ENCODE measurements at places on chromosomes 5 and 9.

DNA sequence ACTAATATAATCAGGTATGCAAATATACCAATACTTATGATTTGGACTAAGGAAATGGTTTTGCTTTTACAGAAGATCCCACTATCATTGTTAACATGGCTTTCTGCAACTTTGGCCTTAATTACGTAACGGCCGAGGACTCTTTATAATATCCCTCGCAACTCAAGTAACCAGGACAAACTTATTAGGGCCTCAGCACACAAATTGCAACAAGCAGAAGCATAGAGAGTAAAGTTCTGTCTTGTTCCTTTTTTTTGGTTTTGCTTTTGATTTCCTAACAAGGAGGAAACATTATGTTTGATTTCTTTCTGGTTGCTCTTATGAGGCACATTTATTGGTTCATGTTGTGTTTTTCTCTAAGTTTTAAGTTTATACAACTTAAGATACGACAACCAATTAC, 60.4 kb downstream of the RORB start:
- DNase-seq = no peak

DNA sequence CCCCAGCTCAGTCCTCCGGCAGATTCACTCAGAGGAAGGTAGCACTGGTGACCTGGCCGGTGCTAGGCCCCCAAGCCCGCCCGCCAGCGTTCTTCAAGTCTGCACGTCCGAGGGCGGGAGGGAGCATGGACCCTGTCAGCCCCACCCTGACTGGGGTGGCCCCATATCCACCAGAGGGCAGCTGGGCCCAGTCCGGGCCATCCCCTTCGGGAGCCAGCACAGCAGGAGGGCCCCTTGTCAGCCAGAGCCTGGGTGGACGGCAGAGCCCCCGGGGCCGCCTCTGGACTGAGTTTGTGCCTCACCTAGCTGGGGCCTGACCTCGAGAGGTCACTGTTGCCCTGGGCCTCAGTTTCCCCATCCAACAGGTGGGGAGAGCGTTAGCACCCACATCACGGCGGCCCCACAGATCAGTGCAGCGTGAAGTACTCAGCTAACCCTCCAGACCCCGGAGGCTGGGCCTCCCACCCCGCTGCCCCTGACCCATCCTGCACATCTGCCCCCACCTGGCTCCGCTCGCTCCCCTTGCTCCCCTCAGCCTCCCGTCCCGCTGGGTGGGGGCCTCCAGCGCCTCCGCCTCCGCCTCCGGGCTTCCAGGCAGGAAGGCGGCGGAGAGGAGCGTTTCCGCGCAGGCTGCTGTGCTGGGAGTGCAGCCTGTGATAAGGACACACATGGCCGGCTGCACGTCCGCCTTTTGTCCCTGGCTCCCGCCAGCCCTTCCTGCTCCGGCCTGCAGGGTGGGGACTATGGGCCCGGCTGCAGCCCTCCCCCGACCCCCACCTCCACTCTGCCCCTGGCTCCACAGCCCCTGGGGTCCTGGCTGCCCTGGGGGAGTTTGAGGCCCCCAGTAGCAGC, 16.6 kb upstream of the EGFL7 start:
- no peak for DNase-seq

- DNase-seq = no peak
These were observed 35.5 kb downstream of the VAV2 start for GRCh38 chr9:133956520-133957076.

DNA sequence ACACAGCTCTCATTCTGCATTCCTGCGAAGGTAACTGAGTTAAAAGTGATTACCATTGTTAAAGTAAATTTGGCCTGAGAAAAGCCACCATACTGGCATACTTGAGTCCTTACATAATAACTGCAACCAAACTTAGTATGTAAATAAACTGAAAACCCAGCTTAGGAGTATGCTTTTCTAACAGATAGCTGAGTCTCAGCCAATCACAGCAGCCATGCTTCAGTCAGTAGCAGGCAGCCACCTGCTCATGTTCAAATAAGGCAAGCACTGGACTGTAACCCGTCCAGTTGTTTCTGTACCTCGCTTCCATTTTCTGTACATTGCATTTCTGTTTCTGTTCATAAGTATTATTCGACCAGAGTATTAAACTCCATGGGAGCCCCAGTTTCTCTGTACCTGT, 58.6 kb downstream of the GCNT4 start:
- DNase-seq = no peak

GRCh38 chr9:15221746-15222145, 85.3 kb downstream of the TTC39B start:
- DNase-seq = no peak

DNA sequence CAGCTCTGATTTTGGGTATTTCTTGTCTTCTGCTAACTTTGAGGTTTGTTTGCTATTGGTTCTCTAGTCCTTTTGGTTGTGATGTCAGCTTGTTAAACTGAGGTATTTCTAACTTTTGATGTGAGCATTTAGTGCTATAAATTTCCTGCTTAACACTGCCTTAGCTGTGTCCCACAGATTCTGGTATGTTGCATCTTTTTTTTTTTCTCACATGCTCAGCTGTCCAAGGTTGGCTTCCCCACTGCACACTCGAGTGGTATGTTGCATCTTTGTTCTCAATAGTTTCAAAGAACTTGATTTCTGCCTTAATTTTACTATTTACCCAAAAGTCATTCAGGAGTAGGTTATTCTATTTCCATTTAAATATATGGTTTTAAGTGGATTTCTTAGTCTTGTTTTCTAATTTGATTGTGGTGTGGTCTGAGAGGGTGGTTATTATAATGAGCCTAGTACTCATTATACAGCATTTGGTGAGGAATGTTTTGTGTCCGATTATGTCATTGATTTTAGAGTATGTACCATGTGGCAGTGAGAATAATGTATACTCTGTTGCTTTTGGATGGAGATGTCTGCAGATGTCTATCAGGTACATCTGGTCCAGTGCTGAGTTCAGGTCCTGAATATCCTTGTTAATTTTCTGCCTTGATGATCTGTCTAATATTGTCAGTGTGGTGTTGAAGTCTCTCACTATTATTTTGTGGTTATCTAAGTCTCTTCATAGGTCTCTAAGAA, 42.2 kb upstream of the IFNE start:
- no peak for DNase-seq

GRCh38 chr9:36623280-36623679, 50.6 kb downstream of the MELK start:
- no peak for DNase-seq

DNA sequence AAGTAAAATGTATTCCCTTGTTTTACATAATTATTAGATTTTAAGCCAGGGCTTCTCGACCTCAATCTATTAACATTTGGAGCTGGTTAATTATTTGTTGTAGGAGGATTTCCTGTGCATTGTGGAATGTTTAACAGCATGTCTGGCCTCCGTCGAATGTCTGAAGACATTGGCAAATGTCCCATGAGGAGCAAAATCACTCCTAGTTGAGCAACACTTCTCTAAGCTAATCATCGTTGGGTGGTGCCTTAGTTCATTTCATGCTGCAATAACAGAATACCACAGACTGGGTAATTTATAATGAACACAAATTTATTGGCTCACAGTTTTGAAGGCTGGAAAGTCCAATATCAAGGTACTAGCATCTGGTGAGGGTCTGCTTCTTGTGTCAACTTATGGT, 13.4 kb upstream of the VPS13A start:
- no peak for DNase-seq

DNA sequence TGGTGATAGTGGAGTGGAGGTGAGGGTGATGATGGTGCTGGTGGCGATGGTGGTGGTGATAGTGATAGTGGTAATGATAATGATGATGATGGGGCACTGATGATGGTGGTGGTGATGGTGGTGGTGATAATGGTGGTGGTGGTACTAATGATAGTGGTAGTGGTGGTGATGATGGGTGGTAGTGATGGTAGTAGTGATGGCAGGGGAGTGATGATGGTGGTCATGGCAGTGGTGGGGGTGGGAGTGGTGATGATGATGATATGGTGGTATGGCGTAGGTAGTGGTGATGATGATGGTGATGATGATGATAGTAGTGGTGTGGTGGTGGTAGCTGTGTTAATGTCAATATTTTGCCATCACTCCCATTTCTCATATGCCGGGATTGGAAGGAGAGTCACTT, 44.5 kb upstream of the ORM1 start:
- no peak for DNase-seq

DNA sequence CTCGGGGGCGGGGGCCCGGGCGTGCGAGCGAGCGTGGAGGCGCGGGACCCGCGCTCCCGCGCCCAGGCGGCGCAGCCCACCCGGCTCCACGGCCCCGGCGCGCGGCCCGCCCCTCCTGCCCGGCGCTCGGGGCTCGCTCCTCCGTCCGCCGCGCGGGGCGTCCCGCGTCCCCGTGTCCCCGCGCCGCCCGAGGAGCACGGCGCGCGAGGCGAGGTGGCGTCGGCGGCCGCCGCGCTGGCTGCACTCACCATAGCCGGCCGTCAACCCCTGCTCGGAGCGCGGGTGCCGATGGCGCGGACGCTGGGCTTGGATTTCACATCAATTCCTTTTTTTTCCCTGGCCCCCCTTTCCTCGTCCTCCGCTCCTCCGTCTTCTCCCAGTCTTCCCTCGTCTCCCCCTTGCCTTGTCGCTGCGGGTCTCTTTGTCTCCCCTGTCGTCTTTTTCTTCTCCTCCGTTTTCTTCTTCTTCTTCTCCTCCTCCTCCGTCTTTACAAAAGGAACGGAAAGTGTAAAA, 494 bp downstream of the PTCH1 start:
- DNase-seq = no peak

DNA sequence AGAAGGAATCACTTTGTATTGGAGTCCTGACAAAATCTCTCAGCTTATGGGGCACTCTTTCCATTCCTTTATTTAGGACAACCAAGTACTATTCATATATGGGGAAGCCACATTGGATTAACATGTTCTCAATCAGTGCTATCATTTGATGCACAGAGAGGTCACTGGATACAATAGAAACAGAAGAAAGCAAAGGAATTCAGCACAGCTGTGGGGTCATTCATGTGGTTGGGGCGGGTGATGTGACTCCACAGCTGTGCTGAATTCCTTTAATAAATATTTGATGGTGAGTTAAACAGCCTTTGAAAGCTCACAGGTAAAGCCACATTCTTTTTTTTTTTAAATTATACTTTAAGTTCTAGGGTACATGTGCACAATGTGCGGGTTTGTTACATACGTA, 854 bp upstream of the TEX48 start:
- no peak for DNase-seq

DNA sequence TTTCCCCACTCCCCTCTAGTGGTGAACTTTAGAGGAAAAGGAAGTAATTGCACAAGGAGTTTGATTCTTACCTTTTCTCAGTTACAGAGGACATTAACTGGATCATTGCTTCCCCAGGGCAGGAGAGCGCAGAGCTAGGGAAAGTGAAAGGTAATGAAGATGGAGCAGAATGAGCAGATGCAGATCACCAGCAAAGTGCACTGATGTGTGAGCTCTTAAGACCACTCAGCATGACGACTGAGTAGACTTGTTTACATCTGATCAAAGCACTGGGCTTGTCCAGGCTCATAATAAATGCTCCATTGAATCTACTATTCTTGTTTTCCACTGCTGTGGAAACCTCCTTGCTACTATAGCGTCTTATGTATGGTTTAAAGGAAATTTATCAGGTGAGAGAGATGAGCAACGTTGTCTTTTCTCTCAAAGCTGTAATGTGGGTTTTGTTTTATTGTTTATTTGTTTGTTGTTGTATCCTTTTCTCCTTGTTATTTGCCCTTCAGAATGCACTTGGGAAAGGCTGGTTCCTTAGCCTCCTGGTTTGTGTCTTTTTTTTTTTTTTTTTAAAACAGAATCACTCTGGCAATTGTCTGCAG, 25.3 kb downstream of the SLC22A5 start:
- DNase-seq = peak; percentile 36

GRCh38 chr9:69273161-69273560, 51.9 kb upstream of the ENTREP1 start:
- no peak for DNase-seq

GRCh38 chr9:111691672-111692329, 30.4 kb downstream of the GNG10 start:
- DNase-seq = no peak

DNA sequence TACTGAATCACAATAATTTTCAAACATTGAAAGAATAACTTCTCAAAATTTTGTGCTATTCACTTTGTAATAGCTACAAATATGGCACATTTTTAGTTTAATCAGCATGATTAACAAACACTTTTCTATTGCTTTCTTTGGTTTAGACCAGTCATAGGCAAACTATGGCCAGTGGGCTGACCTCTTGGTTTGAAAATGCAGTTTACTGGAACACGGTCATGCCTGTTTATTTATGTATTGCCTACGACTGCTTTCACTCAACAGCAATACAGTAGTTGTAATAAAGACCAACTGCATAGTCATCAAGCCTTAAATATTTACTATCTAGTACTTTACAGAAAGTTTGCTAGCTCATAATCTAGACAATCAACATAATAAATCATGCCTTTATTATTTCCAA, 810.8 kb downstream of the TLE1 start:
- DNase-seq = no peak

DNA sequence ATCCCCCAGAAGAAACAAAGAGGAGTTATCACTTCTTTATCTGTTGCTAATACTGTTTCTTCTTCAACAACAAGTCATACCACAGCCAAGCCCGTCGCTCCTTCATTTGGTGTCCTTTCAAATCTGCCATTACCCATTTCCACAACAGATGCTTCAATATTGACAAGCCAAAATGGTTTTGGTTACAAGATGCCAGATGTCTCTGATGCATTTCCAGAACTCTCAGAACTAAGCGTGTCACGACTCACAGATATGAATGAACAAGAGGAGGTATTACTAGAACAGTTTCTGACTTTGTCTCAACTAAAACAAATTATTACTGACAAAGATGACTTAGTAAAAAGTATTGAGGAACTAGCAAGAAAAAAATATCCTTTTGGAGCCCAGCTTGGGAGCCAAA, 16.0 kb upstream of the HAND1 start:
- no peak for DNase-seq

- no peak for DNase-seq
These were observed 99.8 kb upstream of the SSBP2 start for GRCh38 chr5:81850501-81851357.

DNA sequence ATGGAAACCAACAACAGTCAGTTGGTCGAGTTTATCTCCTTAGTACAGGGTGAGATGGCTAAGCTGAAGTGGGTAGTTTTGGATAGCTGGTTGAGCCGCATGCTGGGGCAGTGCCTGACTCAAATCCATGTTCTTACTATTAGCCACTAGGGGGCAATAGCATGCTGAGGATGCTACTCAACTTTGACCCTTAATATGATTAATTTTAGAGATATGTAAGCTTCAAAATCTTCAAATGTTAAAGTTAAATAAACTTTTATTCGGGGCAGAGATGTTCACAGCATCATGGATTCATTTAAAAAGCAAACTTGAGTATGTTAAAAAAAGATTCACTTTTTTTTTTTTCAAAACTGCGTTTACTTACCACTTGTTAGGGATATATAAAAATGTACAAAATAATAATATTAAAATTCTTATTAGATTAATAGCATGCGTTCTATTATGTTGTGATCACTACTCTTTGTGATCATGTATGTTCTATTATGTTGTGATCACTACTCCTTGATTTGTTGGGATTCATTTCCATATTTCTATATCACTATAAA, 57.0 kb downstream of the C9orf153 start:
- DNase-seq = peak; percentile 61

- DNase-seq = no peak
These were observed 68.2 kb downstream of the DMRTA1 start for GRCh38 chr9:22514871-22515270.
